ENCODE measurements at places on chromosomes 16 and 17. TPM values are rescaled to one million over a fixed set of nuclear protein-coding genes. Genes with fewer than 3 reads are reported as not detected.

Gene GAS2L2
- polyA plus RNA-seq: 0.13 TPM

DNA sequence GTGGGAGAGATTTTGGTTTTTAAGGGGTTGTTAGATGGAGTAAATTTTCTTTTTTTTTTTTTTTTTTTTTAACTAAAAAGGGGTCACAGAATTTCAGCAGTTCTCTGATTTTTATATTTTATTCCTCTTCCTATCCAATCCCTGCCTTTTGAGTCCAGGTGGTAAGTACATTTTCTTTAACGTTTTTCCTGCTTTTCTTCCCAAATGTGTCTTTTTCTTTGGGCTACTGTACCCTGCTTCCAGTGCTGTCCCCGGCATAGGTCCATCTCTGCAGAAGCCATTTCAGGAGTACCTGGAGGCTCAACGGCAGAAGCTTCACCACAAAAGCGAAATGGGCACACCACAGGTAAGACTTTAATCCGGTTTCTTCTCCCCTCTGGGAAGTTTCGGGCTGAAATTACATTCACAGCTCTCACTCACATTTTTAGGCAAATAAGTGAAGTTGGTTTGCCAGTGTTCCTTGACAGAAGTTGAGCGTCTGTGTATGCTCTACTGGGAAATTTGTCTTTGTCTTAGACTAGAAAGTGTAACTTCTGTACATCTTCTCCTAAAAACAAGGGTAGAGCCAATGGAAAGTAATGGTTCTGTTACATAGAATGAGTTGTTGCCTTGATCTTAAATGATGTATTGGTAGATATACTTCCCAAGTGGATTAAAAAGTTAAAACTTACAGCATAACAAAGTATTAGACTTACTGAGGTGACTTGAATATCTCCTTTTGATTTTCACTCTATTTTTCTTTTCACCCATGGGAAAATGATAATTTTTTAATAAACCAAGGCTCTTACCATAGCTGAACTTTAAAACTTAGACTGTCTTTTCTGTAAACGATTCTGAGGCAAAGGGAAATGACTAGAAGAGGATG is 54.5 kb downstream of the TUBD1 start:
- DNase-seq: no peak

Gene KRT33B
- not detected for polyA plus RNA-seq

Gene KRTAP9-2
- polyA plus RNA-seq: not detected

GRCh38 chr17:76446449-76447231 is 6.3 kb downstream of the UBE2O start:
- no peak for DNase-seq

Gene FOXF1
- polyA plus RNA-seq: 0.16 TPM

Gene ZFHX3
- polyA plus RNA-seq: 17.6 TPM

GRCh38 chr17:79887451-79887991 is 48.3 kb upstream of the CBX4 start:
- DNase-seq: no peak

Gene PMFBP1
- polyA plus RNA-seq: 6.2 TPM

Gene DPEP2
- 0.75 TPM for polyA plus RNA-seq

GRCh38 chr17:10649602-10650001 is 7.5 kb downstream of the MYH3 start:
- DNase-seq: no peak

DNA sequence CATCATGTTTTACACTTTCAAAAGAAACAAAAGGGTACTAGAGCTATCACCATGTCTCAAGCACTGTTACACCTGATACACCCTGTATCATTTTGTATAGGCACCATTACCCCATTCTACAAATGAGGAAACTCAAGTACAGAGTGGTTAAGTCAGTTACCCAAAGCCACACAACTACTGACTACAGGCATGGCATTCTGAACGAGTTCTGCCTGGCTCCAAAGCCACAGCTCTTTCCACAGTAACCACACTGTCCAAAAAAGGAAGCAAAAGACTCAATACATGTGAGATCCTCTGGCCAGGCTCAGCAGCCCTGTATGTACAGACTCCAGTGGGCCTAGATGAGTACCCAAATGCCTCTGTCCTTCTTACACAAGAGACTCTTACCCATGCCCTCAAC is 4.7 kb downstream of the DYNC1LI2 start:
- DNase-seq: no peak

GRCh38 chr17:80817321-80817845 is 174.3 kb upstream of the CHMP6 start:
- no peak for DNase-seq

DNA sequence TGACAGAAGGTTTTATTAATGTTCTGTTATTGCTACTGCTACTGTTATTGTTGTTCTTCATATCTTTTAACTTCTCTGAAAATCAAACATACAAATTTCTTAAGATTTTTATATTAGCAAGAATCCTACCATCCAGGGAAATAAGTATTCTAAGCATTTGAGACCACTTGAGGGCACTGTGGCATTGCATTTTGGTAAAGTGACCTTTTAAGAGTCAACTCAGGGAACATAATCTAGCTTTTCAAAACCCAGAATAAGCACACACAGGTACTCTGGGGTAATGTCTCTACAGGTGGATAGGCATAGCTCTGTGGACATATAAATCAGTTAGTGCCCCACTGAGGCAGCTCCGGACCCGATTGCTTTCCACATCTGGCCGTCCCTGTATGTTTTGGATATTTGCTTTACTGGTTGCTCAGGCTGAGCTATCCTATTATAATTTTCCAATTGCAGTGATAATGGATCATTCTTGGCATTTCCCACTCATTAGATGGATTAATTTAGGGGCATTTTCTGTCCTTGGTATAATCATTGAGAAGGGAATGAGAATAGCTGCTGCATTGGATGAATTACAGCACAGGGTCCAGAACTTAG is 1425.1 kb upstream of the CDH8 start:
- peak; percentile 55 for DNase-seq

DNA sequence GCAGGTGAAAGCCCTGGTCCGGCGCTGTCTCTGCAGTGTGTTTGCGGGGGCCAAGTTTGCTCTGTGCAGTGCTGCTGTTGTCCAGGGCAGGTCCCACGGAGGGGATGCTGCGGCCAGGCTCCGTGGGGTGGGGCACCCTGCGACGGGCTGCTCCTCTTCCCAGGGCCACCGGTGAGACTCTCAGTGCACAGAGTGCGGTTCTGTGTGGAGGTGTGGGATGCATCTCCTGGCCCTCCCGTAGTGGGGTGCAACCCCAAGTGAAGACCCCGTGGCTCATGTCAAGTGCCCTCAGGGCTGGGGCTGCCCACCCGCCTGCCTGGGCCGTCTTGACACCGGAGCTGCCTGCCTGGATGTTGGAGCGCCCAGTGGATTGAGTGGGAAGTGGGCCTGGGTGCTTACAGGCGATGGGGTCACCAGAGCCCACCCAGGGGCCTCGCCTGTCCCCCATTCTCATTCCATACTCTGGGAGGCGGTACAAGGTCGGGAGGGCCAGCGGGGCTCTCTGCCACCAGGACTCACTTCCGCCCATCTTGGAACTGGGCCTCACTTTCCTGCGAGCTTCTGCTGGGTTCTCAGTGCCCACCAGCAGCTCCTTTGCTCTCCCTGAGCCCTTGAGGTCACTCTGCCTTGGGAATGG is 119.9 kb downstream of the BANP start:
- no peak for DNase-seq

DNA sequence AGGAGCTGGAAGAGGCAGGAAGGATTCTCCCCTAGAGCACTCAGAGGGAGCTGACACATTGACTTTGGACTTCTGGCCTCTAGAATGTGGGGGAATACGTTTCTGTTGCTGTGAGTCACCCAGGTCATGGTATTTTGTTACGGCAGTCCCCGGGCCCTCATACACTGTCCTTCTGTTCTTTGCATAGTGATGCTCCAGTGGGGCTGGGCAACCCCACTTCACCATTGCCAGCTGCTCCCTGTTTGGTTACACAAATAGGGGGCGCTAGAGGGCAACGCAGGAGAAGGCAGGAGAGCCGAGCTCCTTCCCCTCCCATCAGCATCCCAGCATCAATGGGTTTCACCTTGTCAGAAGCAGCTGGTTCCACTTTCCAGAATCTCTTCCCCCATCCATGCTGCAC is 257.7 kb upstream of the FOXF1 start:
- DNase-seq: no peak

DNA sequence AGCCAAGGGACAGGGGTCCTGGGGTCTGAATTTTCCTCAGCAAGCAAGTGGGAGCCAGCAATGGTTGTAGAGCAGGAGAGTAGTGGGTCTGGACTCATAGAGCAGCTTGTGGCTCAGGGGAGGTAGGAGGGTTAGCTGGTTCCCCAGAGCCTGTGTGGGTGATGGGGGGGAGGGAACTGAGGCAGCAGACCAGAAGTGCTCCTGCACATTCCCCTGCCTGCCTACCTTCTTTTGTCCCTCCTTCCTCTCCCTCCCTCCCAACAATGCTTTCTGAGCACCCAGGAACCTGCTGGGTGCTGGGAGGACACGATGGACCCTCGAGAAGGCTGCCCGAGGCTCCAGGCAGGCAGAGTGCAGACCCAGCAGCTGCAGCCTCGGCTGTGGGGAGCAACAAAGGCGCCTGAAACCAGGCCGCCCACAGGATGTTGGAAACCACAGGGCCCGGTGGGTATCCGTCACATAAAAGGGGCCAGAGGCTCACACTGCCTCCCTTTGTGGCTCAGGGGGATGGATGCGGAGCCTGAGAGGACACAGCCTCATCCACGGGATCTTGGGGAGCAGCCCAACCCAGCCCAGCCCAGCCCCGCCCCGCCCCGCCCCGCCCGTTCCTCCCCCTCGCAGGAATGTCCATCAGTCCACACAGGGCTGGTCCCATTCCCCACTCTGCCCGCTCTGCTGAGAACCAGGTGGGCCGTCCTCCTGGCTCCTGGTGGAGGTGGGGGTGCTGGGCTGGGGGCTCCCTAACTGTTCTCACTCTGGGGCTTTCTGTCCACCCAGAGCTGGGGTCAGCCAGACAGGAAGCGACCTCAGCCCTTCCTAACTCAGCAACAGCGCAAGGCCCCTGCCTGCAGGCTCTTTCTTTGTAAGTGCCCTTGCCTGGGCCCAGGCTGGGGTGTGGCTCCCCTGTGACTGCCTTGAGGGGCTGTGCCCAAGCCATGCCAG is 1.7 kb upstream of the NLRC3 start:
- DNase-seq: no peak

Gene PRR29
- polyA plus RNA-seq: 4.8 TPM

- no peak for DNase-seq
Measured at GRCh38 chr16:75471723-75472633, 7.5 kb upstream of the TMEM170A start.

Gene GLG1
- 173 TPM for polyA plus RNA-seq
